ENCODE measurements at places on chromosomes 2 and 18.

GRCh38 chr18:35582899-35583558 is 1.5 kb downstream of the GALNT1 start:
- no peak for DNase-seq

DNA sequence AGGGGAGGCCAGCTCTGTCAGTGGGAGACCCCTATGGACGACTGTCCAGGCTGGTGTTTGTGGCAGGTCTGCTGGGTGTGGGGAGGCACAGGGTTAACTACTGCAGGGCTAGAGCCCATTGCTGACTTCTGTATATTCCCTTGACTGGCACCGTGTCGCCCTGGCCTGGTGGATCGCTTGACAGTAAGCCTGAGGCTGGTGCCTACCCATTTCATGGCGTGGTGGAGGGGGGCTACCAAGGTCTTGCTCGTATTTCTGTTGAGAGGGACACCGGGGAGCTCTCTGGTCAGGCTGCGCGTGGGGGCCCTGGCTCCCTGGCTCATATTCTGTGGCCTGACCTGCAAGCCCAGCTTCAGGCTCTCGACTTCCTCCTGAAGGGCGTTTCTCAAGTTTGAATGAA is 119.7 kb downstream of the ACOXL start:
- no peak for DNase-seq

DNA sequence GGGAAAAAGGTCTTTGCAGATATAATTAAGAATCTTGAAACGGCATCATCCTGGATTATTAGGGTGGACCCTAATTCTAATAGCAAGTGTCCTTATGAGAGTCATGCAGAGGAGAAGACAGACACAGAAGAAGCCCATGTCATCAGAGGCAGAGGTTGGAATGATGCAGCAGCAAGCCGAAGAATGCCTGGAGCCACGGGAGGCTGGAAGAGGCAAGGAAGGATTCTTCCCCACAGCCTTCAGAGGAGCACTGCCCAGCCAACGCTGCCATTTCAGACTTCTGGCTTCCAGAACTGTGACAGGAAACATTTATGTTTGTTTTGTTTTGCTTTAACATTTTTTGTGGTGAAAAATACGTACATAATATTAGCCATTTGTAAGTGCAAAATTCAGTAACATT is 72.3 kb downstream of the MCFD2 start:
- DNase-seq, result no peak

- DNase-seq, result no peak
These were observed 2.8 kb downstream of the CNDP2 start for GRCh38 chr18:74498712-74499627.

- no peak for DNase-seq
These were observed 18.5 kb upstream of the SERPINB12 start for GRCh38 chr18:63523660-63524059.

DNA sequence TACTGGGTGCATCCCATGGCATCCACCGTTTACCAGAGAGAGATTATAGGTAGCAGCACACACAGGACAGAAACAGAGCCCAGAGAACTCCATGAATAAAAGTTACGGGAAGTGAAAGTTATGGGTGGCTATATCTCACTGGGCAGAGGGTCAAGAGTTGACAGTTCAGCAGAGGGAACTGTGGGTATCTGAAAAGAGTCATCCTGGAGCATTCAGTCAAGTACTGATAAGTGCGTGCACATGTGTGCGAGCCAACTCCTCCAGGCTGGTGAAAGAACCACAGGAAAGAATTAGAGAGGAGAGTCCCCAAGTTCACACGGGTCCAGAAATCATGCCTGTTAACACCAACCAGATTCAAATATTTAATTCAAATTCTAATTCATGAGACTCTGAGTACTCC is 1588.2 kb downstream of the LRP1B start:
- DNase-seq, result no peak

DNA sequence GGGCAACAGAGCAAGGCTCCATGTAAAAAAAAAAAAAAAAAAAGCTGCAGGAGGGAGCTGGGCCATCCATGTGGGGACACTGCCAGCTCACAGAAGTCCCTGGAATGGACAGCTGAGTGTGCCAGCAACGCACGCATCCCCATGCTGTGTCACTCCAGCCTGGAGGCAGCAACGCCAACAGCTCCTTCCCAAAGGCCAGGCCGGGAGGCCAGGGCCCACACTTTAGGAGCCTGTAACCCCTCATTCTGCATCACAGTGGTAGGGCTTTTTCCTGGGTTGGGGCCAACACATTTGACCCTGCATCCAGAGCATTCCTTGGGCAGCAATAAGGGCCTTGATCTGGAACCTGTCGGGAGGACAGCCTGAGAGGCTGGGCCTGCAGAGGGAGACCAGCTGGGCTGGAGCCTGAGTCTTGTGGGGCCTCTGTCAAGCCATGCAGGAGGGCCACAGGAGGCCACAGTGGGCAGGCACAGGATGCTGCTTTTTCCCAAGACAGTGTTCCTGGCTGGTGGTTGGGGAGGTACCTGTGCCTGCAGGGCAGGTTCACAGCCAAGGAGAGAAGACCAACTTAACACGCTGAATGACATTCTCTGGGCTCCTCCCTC is 16.8 kb upstream of the KCNK3 start:
- DNase-seq, result no peak

DNA sequence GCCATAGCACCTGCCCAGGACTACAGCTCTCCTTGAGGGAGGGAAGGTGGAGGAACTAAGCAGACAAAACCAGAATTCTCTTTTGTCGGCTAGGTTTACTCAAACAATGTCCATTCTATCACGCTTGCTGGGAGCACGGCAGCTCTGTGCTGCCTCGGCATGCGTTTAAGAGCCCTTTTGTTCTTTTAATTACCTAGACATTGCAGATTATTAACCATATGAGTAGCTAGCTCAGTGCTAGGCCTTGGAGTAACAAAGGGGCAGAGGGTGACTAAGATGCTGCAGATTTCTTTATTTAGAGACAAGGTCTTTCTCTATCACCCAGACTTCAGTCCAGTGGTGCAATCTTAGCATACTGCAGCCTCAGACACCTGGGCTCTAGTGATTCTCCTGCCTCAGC is 11.1 kb downstream of the MSGN1 start:
- DNase-seq, result no peak

- no peak for DNase-seq
These were observed 867.1 kb upstream of the ZEB2 start for GRCh38 chr2:145386973-145387372.

DNA sequence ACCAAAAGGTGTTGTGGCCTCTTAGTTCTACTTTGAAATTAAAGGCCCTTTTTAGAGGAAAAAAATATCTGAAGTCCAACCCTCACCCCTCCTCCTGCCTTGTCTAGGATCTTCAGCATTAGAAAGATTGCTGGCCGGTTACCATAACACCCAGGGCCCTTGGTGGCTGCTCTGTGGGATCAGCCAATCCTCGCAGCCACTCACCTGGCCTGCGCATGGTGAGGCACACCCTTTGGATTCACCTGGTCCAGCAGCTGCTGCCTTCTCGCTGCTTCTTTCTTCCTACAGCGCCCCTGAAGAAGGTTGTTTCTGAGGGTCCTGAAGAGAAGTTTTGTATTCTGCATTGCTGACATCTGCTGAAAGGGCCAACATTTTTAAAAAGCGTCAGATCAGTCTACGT is 25.2 kb downstream of the DYTN start:
- no peak for DNase-seq

GRCh38 chr18:47316924-47317323 is 65.5 kb upstream of the SKOR2 start:
- DNase-seq, result no peak

- peak; percentile 51 for DNase-seq
These were observed 18.3 kb downstream of the DNPEP start for GRCh38 chr2:219369447-219369861.

DNA sequence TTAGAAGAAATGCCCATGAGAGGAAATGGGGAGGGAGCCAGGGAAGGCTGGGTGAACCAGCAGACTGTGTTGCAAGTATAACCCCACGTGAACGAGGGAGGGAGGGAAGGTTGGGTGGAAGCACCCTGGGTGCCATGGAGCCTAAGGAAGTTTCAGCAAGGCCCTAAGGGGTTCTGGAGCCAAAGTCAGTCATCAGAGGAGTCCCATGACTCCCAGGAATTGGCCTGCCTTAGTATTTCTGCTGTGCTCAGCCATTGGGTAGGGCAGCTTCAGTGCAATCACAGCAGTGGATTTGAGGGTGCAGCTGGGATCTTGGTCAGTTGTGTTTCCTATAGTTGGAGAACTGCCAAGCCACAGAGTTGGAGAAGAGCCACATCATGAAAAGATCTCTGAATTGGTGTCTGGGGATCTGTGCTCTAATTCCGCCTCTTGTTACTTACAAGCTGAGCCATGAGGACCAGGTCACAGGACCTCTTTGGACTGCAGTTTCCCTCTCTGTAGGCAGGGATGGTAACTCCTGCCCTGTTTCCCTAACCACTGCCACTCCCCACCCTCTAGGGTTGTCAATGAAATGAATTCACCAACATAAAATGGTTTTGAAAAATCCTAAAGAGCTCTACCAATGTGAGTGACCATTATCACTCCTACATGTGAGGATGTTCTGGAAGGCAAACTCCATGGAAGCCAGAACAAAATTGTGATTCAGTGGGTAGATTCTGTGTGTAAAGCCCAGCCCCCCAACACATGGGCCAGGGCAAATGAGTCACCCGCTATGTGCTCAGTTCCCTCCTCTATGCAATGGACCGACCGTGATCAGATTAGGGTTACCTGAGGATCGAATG is 108.9 kb downstream of the CLIP4 start:
- DNase-seq, result peak; percentile 45

DNA sequence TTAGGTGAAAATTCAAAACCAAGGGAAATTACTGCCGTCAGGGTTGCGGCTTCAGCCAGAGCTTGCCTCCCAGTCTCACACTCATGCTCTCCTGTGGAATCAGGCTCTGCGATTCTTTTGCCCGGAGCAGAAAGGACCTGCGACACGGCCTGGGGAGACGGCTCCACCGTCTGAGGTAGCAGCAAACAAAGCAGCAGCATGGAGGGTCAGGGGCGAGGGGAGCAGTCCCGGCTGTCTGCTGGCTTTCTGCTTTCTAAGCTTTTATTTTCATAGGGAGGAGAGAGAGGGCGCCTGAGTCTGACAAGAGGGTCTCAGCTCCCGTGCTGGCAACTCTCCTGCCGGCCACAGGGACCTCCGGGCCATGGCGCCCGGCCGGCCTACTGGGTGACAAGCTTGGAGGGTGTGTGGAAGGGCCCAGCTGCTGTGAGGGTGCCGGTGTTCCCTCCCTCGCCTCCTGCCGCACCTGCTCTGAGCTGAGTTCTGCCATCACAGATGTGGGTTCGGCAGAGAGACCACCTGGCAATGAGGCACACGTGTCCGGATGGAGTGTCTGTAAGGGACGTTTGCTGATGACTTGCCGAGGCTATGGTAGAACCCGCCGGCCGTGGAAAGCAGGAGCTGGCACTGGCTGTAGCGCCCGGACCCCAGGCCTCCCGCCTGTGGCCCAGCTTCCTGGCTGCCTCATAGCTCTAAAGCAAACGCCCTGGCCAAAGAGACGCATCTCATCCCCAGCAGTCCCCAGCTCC is 66.2 kb upstream of the CTDP1 start:
- DNase-seq, result no peak

GRCh38 chr2:175036582-175037018 is 31.4 kb upstream of the CHN1 start:
- no peak for DNase-seq

DNA sequence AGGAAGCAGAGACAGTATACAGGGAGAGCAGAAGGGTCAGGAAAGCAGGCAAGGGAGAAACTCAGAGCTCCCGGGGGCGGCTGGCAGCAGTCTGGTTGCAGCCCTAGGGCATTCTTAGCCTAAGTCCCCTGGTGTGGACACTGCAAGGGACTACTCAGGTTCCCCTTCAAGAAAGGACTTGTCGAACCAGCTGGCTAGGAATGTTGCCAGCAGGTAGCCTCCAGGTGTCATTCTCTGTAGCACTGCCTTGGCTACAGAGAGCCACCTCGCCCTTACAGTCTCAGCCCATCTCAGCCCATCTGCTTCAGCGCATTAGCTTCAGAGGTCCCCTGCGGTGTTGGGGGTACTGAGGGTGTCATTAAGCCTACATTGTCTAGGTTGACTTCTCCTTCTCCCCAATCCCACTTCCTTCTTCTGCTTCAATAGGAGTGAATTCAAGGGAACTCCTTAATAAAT is 11.3 kb upstream of the TMSB10 start:
- no peak for DNase-seq

GRCh38 chr2:50594233-50594632 is 437.7 kb downstream of the NRXN1 start:
- no peak for DNase-seq

DNA sequence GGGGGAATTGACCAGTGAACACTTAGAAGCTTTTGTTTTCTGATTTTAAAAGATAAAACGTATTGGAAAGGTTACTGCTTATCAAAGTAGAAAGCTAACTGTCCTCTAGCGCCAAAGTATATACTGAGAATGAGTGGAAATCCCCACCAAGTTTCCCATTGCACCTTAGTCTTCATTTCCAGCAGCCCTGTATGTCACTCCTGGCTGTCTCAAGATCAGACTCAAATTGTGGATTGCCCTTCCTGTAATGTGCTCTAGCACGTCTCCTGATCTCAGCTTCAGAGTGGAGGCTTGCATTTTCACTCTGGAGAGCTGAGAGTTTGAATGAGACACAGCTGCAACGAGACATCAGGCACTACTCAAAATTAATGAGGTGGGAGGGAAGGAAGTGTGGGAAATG is 26.6 kb downstream of the MFF start:
- DNase-seq, result no peak

- DNase-seq, result peak; percentile 10
These were observed 27.4 kb upstream of the NMUR1 start for GRCh38 chr2:231557571-231558217.

- no peak for DNase-seq
These were observed 134.8 kb downstream of the ZNF385B start for GRCh38 chr2:179726461-179727180.

DNA sequence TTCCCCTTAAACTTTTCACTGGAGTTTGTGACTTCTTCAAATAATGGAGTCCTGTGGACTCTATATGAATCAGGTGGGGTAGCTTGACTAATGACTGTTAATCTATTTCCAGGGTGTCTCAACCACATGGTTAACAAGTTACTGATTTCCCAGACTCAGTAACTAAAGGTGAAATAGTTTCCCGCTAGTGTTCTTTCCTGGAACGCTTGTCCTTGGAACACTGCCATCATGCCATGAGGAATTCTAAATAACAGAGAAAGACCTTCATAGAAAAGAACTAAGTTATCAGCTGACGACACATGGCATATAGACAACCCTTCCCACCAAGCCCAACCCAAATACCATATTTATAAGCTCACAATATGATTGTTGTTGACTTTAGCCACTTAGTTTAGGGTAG is 1027.9 kb upstream of the FAM98A start:
- no peak for DNase-seq

- DNase-seq, result no peak
These were observed 265.1 kb downstream of the HAUS1 start for GRCh38 chr18:46369323-46369722.
